ENCODE measurements at places on chromosomes 11 and 22. TPM values are rescaled to one million over a fixed set of nuclear protein-coding genes. Genes with fewer than 3 reads are reported as not detected.
A peak's percentile ranks its signal among the peaks of the same experiment; 100 is the strongest.

The ANGPTL5 gene
- total RNA-seq: not detected

The TMEM179B gene
- total RNA-seq: 29.4 TPM

The SLC35F2 gene
- total RNA-seq: 16.9 TPM

The OR52I1 gene
- total RNA-seq: not detected

GRCh38 chr11:35177370-35177769 is 38.4 kb downstream of the CD44 start:
- DNase-seq: peak; percentile 68

Measured in IMR-90 (cell line).